Stimulated activated CD4-positive, alpha-beta T cell treated with anti-CD3 and anti-CD28 coated beads, Interleukin-1b, Interleukin-23, amount 100 ng/mL, for 1 hour (primary cell): ENCODE measurements at places on chromosomes 12 and 14.

- DNase-seq: no peak
Measured at GRCh38 chr12:65825507-65826352, 1.4 kb downstream of the HMGA2 start.

GRCh38 chr14:23078692-23079116 is 16.2 kb downstream of the ACIN1 start:
- no peak for DNase-seq

DNA sequence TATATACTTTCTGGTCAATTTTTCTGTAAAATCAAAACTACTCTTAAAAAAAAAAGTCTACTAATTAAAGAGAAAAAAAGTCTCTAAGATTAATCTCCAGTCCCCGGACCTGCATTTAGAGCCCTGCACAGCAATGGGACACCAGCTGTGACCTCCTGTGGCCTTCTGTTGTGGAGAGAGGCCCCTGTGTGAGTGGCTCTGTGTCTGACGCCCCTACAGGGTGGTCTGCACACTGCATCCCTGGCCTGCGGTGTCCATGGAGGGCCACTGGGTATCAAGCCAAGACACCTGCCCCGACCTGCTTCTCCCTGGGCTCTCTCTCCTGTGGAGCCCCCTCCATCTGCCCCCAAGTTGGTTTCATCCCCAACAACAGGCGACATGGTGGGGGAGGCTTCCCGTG is 248.0 kb upstream of the DIO3 start:
- DNase-seq: no peak

- no peak for DNase-seq
Measured at GRCh38 chr12:3559601-3560294, 68.7 kb downstream of the PRMT8 start.

- no peak for DNase-seq
Measured at GRCh38 chr12:84553331-84554117, 359.1 kb downstream of the SLC6A15 start.
